ENCODE measurements at places on chromosomes 5 and 9.

DNA sequence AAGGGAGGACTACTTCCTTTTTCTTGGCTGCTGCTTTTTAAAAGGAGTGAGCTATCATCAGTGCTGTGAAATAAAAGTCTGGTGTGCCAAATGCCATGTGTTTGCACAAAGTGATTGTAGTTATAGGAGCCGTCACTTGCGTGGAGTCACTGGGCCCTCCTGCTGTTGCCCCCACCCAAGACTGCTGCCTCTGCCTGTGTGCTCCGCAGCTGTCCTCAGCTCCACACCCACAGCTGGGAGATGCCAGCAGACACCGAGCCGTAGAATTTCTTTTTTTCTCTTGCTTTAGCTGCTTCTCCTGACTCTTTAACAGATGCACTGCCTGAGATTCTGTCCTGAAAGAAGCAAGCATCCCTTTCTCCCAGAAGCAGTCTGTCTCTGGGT lies 9.8 kb upstream of the GLE1 start:
- no peak for DNase-seq

- no peak for DNase-seq
Observed at GRCh38 chr5:32030222-32030621, 143.9 kb downstream of the GOLPH3 start.

- no peak for DNase-seq
Observed at GRCh38 chr5:171606414-171607024, 179.1 kb upstream of the SMIM23 start.

GRCh38 chr5:81145329-81145935 lies 87.7 kb upstream of the CKMT2 start:
- DNase-seq: no peak

GRCh38 chr9:131144201-131144600 lies 18.8 kb downstream of the NUP214 start:
- no peak for DNase-seq

GRCh38 chr9:94904806-94905205 lies 178.3 kb downstream of the AOPEP start:
- DNase-seq: no peak

GRCh38 chr5:115471345-115472063 lies 73.1 kb downstream of the FEM1C start:
- no peak for DNase-seq

DNA sequence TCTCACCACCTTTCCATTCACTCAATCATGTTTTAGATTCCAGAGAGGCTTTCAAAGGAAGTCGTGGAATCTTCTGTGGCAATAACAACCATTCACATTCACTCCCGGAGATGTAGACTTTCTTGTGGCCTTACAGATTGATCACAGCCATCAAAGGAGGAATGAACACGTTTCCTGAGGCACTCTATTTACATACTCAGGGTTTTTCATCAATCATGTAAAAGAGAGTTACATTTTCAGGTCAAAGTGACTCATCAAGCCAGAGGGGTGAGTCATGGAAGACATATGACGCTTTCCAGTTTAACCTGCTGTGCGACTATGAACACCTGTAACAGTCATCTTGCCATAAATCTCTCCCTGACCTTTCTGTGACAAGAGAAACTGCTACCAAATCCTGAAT lies 39.3 kb upstream of the RAD23B start:
- DNase-seq: peak; percentile 85

GRCh38 chr9:94857791-94858190 lies 131.3 kb downstream of the AOPEP start:
- DNase-seq: no peak

- DNase-seq: no peak
Observed at GRCh38 chr5:139178935-139179334, 19.2 kb downstream of the SIL1 start.

- DNase-seq: no peak
Observed at GRCh38 chr5:135873831-135874230, 21.8 kb downstream of the IL9 start.

DNA sequence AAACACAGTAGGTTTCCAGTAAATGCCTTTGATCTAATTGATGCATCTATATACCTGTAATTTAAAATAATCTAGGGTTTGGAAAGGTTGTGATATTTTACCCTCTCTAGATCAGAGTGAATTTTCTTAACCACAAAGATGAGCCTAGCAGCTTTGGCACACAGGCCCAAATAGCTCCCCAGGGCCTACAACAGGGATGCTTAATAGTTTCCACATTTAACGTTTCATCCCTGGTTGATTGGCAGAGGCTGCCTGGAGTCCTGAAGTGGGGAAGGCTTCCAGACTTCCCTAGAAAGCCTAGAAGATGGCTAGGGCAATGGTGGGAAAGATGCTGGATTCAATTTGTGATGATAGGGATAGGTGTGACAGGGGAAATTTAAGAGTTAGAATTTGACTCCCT lies 206.6 kb downstream of the NSG2 start:
- DNase-seq: no peak

DNA sequence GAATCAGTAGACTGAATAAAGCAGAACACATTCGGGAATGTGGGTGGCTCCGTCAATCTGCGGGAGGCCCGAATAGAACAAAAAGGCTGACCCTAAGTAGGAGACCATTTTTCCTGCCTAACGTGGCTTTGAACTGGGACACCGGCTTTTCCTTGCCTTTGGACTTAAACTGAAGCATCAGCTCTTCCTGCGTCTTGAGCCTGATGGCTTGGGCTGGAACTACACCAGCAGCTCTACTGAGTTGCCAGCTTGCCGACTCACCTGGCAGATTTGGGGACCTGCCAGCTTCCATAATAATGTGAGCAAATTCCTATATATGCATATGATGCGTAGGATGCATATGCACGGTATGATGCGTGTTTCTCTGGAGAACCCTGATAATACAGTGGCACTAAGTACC lies 111.3 kb downstream of the DAPK1 start:
- DNase-seq: no peak

GRCh38 chr9:15333376-15333881 lies 26.4 kb upstream of the TTC39B start:
- no peak for DNase-seq

GRCh38 chr9:91130796-91131318 lies 230.9 kb downstream of the AUH start:
- no peak for DNase-seq

GRCh38 chr9:92763721-92764380 lies 782 bp downstream of the BICD2 start:
- no peak for DNase-seq

DNA sequence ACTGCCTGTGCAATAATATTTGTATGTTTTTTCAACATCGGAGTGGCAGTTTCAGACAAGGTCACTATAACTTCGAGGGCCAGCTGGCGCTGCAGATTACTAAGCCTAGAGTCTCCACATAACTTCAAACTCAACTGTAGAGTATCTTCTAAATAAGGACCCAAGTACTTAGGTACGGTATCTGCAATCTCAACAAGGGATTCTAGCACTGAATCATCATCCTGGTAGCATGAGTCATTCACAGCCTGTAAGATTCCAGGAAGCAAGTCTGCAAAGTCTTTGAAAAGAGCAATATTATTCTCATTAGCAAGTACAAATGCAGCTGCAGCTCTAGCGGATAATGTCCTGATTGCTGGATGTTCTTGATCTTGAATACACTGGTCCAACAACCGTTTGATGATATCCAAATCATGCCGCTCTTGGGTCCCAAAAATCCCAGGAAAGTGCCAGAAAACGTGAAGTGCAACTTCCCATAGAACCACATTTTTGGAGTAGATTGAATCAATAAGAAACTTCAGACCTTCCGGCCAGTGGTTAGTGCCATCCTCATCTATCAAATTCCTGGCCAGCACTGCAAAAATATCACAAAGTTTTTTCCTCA lies 654 bp downstream of the RANBP6 start:
- DNase-seq: no peak

DNA sequence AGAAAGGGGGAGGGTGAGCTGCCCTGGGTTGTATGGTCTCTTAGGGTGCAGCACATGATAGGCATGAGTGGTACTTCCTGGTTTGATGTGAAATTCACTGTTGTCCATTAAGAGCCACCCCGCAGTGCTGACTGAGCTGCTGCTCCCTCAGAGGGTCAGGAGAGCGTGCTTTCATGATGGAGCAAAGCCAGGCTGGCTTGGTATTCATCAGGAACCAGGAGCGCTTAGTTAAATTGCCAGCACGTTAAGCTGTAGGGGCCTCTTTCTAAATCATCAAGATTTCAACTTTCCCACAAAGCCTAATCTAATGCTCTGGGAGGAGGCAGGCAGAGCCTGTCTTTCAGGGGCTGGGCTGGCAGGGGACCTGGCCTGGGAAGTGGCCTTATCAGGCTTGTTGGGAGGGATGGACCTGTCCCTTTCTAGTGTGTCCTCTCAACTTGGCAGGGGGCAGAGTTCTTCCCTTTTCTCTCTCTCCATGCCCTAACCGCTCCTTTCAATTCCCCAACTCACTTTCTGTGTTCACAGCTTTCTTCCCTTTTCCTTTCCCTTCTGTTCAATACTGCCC lies 7.9 kb downstream of the CYSTM1 start:
- DNase-seq: peak; percentile 15

- DNase-seq: no peak
Observed at GRCh38 chr5:112703866-112704820, 33.5 kb upstream of the APC start.

GRCh38 chr5:164335837-164336236 lies 830.4 kb downstream of the MAT2B start:
- DNase-seq: no peak

DNA sequence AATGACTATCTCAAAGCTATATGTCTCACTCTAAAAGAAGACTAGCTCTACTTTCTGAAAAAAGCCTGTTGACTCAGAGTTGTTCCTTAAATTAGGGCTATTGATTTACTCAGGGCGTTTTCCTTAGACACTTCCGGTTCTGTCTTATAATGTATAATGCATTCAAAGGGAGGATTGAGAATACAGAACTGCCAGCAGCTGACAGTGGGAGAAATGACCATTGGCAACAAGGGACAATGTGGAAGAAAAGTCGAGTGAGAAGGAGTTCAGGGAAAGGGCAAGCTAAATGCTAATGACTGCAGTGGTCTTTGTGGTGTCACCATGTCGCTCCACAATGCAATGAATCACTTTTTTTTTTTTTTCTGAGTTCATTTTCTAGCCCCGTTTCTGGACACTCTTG lies 65.7 kb upstream of the ANKH start:
- DNase-seq: peak; percentile 17

GRCh38 chr9:116207371-116208111 lies 54.0 kb downstream of the PAPPA start:
- DNase-seq: no peak

GRCh38 chr5:127838661-127839060 lies 135.5 kb downstream of the CCDC192 start:
- no peak for DNase-seq

DNA sequence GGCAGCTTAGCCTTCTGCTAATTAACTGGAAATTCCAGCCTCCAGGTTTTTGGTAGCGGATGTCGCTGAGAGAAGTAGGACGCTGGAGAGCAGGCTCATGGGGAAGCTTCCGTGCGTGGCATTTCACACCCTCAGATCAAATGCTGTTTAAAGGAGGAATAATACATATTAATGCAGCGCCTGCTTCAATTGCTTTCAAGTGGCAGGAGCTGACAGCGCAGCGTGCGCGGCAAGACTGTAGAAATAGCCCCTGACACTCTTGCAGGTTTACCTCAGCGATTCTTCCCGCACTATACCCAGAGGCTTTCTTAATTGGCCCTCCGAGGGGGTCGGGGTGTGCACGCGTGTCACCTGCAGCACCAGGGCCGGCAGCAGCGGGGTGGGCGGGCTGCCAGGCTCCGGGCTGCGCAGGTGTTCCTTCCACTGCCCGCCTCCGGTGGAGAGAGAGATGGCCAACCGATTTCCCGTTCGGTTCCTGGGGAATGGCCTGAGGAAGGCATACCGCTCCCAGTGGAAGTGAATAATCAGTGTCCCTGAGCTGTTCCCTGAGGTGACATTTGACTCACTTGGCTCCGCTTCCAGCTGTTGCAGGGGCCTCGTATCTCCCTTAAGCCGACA lies 427.9 kb downstream of the KCTD16 start:
- peak; percentile 46 for DNase-seq

DNA sequence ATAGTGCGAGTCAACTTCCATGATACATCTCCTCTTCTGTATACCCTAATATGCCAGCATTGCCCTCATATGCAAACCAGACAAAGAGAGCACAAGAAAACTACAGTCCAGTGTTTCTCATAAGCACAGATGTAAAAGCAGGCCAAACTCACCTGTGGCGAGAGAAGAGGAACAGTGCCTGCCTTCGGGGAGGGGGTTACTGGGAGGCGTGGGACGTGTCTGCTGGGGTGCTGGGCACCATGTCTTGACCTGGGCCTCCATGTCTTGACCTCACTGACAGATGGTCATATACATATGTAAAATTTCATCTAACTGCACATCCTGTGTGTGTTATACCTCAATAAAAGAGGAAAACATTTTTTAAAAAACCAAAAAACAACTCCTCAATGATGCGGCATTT lies 159.3 kb upstream of the PPP1R26 start:
- no peak for DNase-seq

DNA sequence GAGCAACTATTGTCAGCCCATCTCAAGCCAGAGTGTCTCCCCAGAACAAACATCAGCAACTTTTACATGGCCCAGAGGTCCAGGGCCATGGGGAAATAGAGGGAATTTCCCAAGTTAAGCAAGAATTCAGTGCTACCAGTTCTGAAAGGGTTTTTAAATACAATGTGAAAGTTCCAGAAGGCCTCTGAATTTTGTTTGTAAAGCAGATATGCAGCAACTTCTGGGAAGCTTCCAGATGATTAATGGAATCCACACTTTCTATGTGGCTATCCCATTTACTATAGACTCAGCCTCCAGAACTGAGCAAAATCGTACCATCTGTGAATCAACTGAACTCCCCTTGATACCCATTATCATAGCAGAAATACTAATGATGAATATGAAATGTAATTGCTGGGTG lies 93.8 kb downstream of the FEM1C start:
- no peak for DNase-seq

- DNase-seq: no peak
Observed at GRCh38 chr5:146130440-146131045, 25.2 kb upstream of the PLAC8L1 start.

- no peak for DNase-seq
Observed at GRCh38 chr5:100148239-100148638, 386.9 kb upstream of the FAM174A start.

- no peak for DNase-seq
Observed at GRCh38 chr5:139659695-139660101, 11.5 kb downstream of the CXXC5 start.

GRCh38 chr9:34579104-34579807 lies 10.3 kb downstream of the CNTFR start:
- no peak for DNase-seq

DNA sequence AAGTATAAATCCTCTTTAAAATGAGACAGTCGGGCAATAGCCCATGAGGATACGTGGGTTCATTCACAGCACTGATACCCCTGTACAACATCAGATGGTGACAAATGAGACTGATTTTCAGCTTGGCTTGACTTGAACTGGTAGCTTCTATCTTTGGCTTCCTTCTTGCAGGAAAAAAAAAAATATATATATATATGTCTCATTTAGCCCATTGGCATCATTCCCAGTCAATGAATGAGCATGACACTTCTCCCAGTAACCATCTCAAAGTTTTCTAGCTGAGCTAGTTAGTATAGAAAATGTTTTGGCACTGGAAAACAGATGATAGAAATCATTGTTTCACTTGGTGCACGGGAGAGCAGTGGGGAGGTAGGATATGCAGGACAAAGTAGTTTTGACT lies 222.5 kb upstream of the TAS2R1 start:
- DNase-seq: no peak

Measured in DMS153 (cell line).